Activated effector memory CD4-positive, alpha-beta T cell treated with Interleukin-2 at 50 U/mL for 16 hours (primary cell): ENCODE measurements at places on chromosomes 1 and 21.

DNA sequence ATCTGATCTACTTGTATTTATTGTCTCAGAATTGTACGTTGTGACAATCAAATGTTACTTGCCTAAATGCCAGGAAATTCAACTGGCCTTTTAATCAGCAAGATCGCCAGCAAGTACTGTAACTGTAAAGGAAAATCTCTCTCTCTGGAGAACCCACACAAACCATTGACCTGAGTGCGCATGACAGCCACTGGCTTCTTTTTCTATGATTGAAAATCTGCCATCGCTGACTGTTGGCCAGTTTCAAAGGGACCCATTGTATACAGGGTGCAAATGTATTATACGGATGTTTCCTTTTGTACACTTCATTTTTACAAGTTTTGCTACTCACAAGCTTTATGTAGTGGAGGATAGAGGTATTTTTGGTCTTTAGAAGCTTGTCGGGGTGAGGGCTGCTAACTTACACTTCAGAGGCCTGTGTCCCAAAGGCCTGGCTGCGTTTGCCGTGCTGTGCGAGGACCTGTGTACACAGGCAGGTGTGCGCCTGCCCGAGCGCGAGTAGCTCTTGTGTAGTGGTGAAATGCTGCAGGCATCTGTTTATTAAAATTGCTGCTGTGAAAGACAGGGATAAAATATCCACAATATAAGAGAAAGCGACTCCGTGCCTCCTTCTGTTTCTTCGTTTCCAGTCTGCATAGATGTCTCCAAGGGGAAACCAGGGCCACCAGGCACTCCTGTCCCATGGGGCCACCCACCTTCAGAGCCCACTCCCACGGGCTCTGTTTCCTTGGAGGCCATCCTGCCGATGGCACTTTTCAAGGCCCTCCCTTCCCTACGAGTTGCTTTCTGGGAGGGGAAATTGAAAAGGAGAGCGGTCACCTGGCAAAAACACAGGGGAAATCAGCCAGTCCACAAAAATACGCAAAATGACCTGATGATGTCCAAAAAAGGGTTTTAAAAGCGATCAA is 25.3 kb upstream of the TRAPPC10 start:
- no peak for DNase-seq

DNA sequence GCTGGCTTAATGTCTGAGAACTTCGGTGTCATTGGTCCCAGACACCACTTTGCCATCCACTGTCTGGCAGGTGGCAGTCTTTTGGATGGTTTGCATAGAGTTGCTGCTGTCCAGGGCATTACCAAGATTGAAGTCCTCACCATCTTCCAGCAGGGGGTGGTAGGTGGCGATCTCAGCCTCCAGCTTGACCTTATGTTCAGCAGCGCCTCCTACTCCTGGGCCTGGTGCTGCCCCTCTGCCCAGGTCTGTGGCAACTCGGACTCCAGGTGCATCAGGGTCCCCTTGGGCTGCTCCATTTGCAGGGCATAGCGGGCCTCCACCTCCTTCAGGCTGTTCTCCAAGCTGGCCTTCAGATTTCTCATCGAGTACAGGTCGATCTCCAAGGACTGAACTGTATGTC is 573.3 kb upstream of the NCAM2 start:
- no peak for DNase-seq

- DNase-seq, result no peak
Observed at GRCh38 chr1:113654883-113655282, 104.4 kb downstream of the PHTF1 start.

- no peak for DNase-seq
Observed at GRCh38 chr1:21042929-21043605, 133.6 kb downstream of the EIF4G3 start.

DNA sequence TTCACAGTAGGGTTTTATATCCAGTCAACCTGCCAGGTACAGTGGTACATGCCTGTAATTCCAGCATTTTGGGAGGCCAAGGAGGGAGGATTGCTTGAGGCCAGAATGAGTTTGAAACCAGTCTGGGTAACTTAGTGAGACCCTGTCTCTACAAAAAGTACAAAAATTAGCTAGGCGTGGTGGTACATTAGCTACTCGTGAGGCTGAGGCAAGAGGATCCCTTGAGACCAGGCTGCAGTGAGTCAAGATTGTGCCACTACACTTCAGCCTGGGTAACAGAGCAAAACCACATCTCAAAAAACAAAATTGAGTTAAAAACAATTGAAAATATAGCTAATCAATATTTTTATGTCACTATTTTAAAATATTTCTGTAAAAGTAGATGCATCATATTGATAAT is 33.2 kb downstream of the DDI2 start:
- no peak for DNase-seq

DNA sequence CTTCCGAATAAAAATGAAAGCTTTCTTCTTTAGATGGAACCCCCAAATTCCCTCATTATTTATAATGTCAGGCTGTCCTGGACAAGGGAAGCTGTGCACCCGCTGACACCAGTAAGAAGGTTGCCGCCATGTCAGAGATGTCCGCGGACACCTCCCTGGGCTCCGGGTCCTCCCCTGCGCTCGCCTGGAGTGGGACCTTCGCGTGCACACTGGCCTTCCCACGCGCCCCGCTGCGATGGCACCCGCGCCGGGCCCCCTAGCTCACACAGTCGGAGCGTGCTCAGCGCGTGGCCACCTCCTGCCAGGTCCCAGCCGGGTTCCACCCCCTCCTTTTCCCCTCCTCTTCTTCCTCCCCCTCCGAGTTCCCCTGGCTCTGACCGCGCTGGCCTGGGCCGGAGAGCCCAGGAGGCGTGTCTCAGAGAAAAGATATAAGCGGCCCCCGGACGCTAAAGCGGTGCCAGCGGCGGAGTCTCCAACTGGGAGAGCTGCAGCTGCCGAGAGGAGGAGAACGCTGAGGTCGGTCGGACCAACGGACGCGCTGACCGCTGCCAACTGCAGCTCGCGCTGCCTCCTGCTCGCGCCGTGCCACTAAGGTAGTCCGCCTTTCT is at the start of gene G0S2:
TSS of gene G0S2 (plus strand) at position 456 of the 608 bp plus-strand sequence. CDS start 273 bp downstream, outside the sequence.
- DNase-seq, result no peak

DNA sequence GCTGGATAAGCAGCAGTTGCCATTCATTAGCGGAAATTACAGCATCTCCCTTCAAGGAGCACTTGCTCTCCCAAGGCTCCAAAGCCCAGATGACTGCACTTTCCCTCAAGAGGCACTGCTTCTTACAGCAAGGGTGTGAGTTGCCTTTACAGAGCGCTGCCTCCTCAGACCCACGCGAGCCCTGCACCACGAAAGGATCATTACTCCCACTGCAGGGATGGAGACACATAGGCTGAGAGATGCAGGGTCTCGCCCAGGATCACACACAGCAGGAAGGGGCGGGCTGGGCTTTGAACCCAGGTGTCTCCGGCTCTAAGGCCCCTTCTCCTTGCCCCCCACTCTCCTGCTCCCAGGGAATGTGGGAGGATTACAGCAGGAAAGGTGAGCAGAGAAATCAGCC is 405.5 kb downstream of the MATN1 start:
- no peak for DNase-seq

GRCh38 chr1:87830432-87830978 is 501.8 kb downstream of the LMO4 start:
- no peak for DNase-seq

GRCh38 chr1:198147216-198147615 is 9.6 kb upstream of the NEK7 start:
- no peak for DNase-seq

- DNase-seq, result no peak
Observed at GRCh38 chr21:46168238-46168637, 12.9 kb upstream of the FTCD start.

GRCh38 chr1:67465375-67465774 is 35.2 kb upstream of the SERBP1 start:
- DNase-seq, result no peak

- DNase-seq, result no peak
Observed at GRCh38 chr21:14995226-14995625, 69.6 kb downstream of the NRIP1 start.

GRCh38 chr1:181779343-181779742 is 282.2 kb downstream of the ZNF648 start:
- DNase-seq, result no peak

DNA sequence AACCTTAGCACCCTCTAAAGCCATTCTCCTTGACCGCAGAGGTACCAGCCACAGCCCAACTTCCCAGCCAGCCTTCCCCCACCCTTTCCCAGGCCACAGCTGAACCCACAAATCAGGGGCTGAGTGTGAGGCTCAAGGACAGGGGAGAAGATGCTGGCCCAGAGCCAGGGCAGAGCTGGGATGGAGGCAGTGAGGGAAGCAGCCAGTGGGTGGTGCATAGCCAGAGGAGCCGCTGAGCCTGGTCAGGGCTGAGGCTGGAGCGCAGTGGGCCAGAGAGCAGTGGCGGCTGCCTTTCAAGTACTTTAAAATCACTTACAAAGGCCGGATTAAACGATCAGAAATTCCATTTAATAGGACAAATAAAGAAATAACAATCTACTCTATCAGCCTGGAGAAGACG is 36.3 kb downstream of the DMAP1 start:
- DNase-seq, result no peak

DNA sequence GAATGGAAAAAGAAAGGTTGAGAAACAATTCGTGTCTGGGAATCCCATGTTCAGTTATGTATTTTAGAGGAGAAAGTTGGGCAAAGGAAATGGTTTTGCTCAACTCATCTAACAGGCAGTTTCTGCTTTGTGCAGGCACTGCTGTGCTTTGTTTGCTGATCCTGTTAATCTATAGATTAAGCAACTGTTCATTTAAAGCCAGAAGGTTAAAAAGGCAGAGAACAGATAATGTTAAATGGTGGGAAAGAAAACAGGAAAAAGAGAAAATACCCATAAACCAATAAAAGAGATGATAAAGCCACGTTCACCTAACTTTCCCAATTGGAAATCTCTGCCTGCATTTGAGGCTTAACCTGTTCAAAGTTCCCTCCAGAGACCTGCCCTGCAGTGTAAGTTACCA is 70.0 kb downstream of the APP start:
- DNase-seq, result no peak

GRCh38 chr1:57887964-57888491 is 464.2 kb upstream of the DAB1 start:
- no peak for DNase-seq

- DNase-seq, result no peak
Observed at GRCh38 chr1:18575620-18576019, 55.0 kb upstream of the PAX7 start.
